ENCODE measurements at places on chromosomes 1 and 21. TPM values are rescaled to one million over a fixed set of nuclear protein-coding genes. Genes with fewer than 3 reads are reported as not detected.

Gene RNU1-2
- 3,428 TPM for total RNA-seq

Gene CLIC4
- total RNA-seq: 109 TPM

Gene ZFP69B
- total RNA-seq: 4.0 TPM

Gene VANGL2
- total RNA-seq: 79.8 TPM

Gene CRABP2
- 9.5 TPM for total RNA-seq

Gene FMN2
- total RNA-seq: 2.6 TPM

Gene KCNH1
- total RNA-seq: 0.10 TPM

Gene BGLAP
- total RNA-seq: 1.2 TPM

Gene OR2L8
- total RNA-seq: not detected

Gene ETNK2
- total RNA-seq: 15.9 TPM

Gene INSRR
- not detected for total RNA-seq

Gene LINGO4
- total RNA-seq: 0.13 TPM

Gene GBP4
- total RNA-seq: 75.5 TPM

Gene ZFP69
- total RNA-seq: 3.3 TPM

Gene MACF1
- 511 TPM for total RNA-seq

DNA sequence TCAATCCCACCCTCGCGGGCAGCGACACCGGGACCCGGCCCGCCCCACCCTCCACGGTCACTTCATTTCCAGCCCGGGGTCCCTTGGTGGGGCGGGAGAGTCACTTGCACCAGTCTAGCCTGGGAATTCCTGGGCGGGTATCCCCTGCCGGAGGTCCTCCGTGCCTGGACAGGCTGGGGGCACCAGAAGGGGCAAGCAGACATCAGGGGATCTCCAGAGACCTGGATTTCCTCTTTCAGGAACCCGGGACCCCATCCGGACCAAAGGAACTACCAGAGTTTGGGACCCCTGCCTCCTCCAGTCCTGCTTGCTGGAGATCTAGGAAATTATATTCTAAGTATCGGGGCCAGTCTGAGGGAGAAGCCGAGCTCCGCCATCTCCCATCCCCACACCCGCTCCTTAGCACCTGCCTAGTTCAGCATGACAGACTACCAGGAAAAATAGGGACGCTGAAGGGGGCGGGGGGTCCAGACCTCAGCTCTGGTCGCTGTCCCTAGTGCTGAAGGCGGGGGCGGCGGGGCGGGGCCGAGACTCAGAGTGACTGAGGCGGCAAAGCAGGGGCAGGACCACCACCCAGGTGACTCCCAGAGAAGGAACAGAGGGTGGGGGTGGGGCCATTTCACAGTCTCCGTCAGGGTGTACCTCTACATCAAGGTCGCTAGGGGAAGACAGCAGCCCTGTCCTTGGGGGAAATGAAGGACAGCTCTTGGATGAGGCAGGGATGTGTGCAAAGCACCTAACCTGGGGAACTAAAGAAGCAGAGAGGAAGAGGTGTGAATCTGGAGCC, 832 bp downstream of the HCN3 start:
- peaks cover 16% of the 10 kb centered on the region for H3K27me3 ChIP-seq
- DNase-seq: peak; percentile 71
- H3K27ac ChIP-seq: peak overlapping the region; percentile 77
- H3K36me3 ChIP-seq: peaks cover 13% of the 10 kb centered on the region
- H3K4me3 ChIP-seq: peak overlapping the region; percentile 86

DNA sequence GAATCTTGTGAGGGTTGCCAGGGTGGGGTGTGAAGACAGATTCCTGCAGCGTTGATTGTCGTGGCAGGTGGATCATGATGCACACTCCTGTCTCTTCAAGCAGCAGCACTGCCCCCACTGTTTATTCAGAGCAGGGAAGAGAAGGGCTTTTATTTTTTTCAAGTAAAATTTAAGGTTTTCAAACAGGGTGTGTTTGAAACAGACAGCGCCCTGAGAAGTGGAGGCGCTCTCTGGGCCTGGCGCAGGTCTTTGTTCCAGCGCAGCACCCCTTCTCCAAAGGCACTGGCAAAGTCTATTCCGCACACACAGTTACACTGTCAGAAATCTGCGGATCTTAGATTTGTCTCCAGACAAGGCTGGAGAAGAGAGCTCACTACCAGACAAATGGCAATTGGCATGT, 7.0 kb downstream of the C1orf53 start:
- H3K36me3 ChIP-seq: peaks cover 5% of the 10 kb centered on the region
- H3K4me1 ChIP-seq: peaks cover 44% of the 10 kb centered on the region
- H3K27me3 ChIP-seq: peaks cover 45% of the 10 kb centered on the region
- no peak overlapping the region for H3K27ac ChIP-seq

DNA sequence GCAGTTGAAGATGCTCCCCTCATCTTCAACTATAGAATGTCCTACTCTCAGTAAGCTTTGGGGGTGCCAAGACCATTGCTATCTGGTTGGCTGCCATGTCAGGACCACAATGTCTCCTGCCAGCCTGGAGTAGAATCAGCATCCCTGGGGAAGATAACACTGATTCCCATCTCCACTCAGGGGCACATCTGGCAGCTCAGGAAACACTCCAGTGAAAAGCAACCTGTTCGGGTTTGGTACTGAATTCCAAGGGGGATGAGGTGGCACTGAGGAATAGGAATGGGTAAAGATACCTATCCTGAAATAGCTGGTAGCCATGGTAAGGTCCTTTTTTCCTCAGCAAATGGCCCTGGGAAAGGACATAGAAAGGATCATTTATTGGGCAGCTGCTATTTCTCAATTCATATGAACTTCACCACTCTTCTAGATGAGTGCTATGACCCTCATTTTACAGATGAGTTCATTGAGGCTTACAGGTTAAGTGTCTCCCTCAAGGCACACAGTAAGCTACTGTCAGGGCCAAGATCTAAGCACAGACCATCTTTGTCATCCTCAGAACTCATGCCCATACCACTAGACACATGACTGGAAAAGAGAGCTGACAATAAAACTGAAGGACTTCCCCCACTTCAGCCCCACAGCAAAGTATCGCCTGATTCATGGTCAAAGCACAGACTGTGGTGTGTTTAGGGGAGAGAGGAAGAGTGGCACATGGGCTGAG, 31.4 kb downstream of the AK2 start:
- no peak overlapping the region for H3K27ac ChIP-seq
- H3K4me3 ChIP-seq: no peak overlapping the region

GRCh38 chr1:218163371-218163770, 121.7 kb upstream of the RRP15 start:
- no peak overlapping the region for H3K27ac ChIP-seq
- peaks cover 16% of the 10 kb centered on the region for H3K4me1 ChIP-seq
- no peaks in the 10 kb centered on the region for H3K36me3 ChIP-seq
- no peaks in the 10 kb centered on the region for H3K27me3 ChIP-seq

- no peak overlapping the region for H3K4me3 ChIP-seq
- no peak overlapping the region for H3K27ac ChIP-seq
- H3K36me3 ChIP-seq: no peaks in the 10 kb centered on the region
- no peak for DNase-seq
Observed at GRCh38 chr1:177511036-177511435, 340.3 kb downstream of the BRINP2 start.

DNA sequence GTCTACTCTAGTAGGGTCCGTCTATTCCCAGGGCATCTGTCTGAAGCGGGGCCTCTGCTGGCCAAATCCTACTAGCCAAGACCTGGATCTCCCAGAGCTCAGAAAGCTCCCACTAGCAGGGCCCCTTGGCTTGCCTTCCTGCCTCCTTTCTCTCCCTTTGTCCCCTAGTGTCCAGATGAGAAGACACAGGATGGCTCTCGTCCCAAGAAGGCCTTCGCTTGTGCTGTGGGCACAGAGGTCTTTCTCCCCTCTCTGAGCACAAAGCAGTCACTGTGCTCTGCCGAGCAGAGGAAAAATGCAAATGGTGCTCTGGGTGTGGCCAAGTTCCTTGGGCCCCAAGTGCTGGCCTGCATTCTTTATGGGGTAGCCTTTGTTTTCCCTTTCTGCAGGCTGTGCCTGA, 13.0 kb upstream of the GPR137B start:
- no peak overlapping the region for H3K4me3 ChIP-seq
- H3K4me1 ChIP-seq: peaks cover 6% of the 10 kb centered on the region
- no peak overlapping the region for H3K27ac ChIP-seq
- DNase-seq: no peak
- no peaks in the 10 kb centered on the region for H3K27me3 ChIP-seq

GRCh38 chr1:26961826-26962225, 1.6 kb upstream of the KDF1 start:
- no peak overlapping the region for H3K27ac ChIP-seq
- no peak overlapping the region for H3K4me3 ChIP-seq
- peaks cover 18% of the 10 kb centered on the region for H3K4me1 ChIP-seq

DNA sequence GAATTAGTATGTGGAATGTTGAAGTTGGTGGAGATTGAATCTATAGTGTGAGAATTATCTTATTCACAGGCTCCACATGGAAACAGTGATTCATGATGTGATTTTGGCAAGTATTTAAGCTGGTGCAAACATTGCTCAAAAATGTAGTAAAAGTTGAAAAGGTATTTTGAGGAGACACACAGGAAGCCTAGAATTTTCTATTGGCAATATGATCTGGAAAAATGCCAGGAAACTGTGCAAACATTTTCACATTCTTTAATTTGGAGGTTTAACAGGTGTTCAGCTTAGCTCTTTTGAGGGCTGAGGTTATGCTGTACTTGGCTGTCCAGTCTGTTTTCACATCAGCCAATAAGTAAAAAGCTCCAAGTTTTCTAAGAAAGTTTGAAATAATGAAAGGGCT, 327.3 kb downstream of the RWDD3 start:
- no peaks in the 10 kb centered on the region for H3K4me1 ChIP-seq
- no peak overlapping the region for H3K27ac ChIP-seq
- H3K4me3 ChIP-seq: no peak overlapping the region
- H3K27me3 ChIP-seq: no peaks in the 10 kb centered on the region
- DNase-seq: no peak

- H3K36me3 ChIP-seq: peaks cover 13% of the 10 kb centered on the region
- no peak overlapping the region for H3K27ac ChIP-seq
- H3K27me3 ChIP-seq: no peaks in the 10 kb centered on the region
- no peak for DNase-seq
- H3K4me1 ChIP-seq: peaks cover under 1% of the 10 kb centered on the region
Observed at GRCh38 chr1:98677288-98677687, 15.8 kb downstream of the SNX7 start.

GRCh38 chr1:53256511-53257453, 18.5 kb upstream of the MAGOH start:
- no peak overlapping the region for H3K27ac ChIP-seq
- H3K27me3 ChIP-seq: peaks cover 1% of the 10 kb centered on the region
- H3K4me1 ChIP-seq: peaks cover 4% of the 10 kb centered on the region
- DNase-seq: no peak
- no peak overlapping the region for H3K4me3 ChIP-seq

GRCh38 chr1:114310695-114311271, 157.1 kb upstream of the SYT6 start:
- no peak for DNase-seq
- no peaks in the 10 kb centered on the region for H3K4me1 ChIP-seq
- H3K27ac ChIP-seq: no peak overlapping the region
- H3K36me3 ChIP-seq: no peaks in the 10 kb centered on the region
- no peaks in the 10 kb centered on the region for H3K27me3 ChIP-seq
- no peak overlapping the region for H3K4me3 ChIP-seq

GRCh38 chr1:166165661-166166328, 1.0 kb downstream of the FAM78B start:
- H3K4me1 ChIP-seq: peaks cover 4% of the 10 kb centered on the region
- peak overlapping the region; percentile 82 for H3K4me3 ChIP-seq
- H3K36me3 ChIP-seq: no peaks in the 10 kb centered on the region
- H3K27ac ChIP-seq: no peak overlapping the region

DNA sequence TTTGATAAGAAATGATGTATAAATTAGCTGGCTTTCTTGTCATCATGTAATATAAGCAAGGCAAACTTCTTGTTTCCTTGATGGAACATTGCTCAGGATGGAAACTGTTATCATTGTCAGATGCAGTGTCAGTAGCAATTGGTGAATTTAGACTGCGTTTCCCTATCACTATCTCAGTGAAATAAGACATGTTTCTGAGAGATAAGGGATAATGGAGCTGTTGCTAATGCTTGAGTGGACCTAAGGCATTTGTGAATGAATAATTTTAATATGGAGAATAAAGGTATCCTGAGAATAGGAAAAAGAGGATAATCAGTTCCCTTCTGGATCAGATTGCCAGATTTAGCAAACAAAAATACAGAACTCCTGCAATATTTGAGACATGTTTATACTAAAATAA, 160.9 kb downstream of the HLX start:
- no peaks in the 10 kb centered on the region for H3K36me3 ChIP-seq
- no peak for DNase-seq
- no peak overlapping the region for H3K4me3 ChIP-seq

GRCh38 chr1:34924759-34925555, 4.5 kb downstream of the DLGAP3 start:
- no peak overlapping the region for H3K4me3 ChIP-seq
- peaks cover 14% of the 10 kb centered on the region for H3K4me1 ChIP-seq

GRCh38 chr1:18056545-18056944, 51.1 kb upstream of the IGSF21 start:
- DNase-seq: no peak
- no peak overlapping the region for H3K27ac ChIP-seq
- no peaks in the 10 kb centered on the region for H3K4me1 ChIP-seq
- H3K27me3 ChIP-seq: peaks cover 2% of the 10 kb centered on the region
- H3K36me3 ChIP-seq: no peaks in the 10 kb centered on the region
- no peak overlapping the region for H3K4me3 ChIP-seq

- no peak for DNase-seq
- H3K4me1 ChIP-seq: peaks cover 8% of the 10 kb centered on the region
- H3K27me3 ChIP-seq: peaks cover 20% of the 10 kb centered on the region
- no peak overlapping the region for H3K4me3 ChIP-seq
- no peaks in the 10 kb centered on the region for H3K36me3 ChIP-seq
Observed at GRCh38 chr1:16231331-16232315, 5.4 kb downstream of the CPLANE2 start.

DNA sequence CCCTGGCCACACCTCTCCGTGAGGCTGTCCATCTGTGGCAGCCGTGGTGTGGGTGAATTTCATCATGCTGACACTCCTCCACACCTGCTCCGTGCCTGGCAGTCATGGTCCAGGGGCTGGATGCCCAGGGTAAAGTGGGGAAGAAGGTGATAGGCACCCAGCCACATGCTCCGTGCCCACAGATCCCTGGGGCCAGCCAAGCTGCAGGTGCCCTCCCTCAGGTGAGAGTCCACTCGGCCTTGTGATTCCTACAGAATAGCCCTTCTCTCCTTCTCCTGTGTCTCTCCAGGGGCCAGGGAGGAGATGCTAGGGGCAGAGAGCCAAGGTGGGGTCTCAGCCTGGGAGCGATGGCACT, 16.8 kb upstream of the POFUT2 start:
- peaks cover 6% of the 10 kb centered on the region for H3K27me3 ChIP-seq
- peaks cover 2% of the 10 kb centered on the region for H3K4me1 ChIP-seq
- no peak overlapping the region for H3K27ac ChIP-seq

- no peak for DNase-seq
- no peak overlapping the region for H3K27ac ChIP-seq
- no peaks in the 10 kb centered on the region for H3K36me3 ChIP-seq
- H3K27me3 ChIP-seq: peaks cover 2% of the 10 kb centered on the region
- no peak overlapping the region for H3K4me3 ChIP-seq
- peaks cover 24% of the 10 kb centered on the region for H3K4me1 ChIP-seq
Observed at GRCh38 chr1:212670301-212670700, 29.3 kb downstream of the BATF3 start.

- H3K27ac ChIP-seq: no peak overlapping the region
- DNase-seq: no peak
- no peak overlapping the region for H3K4me3 ChIP-seq
- H3K4me1 ChIP-seq: peaks cover 4% of the 10 kb centered on the region
Observed at GRCh38 chr1:228767636-228768354, 32.5 kb downstream of the RHOU start.
